ENCODE measurements at places on chromosomes 13 and 19.

GRCh38 chr13:104045907-104046306, 979.7 kb upstream of the SLC10A2 start:
- DNase-seq, result no peak

GRCh38 chr19:53131085-53131590, 1.6 kb downstream of the ZNF415 start:
- DNase-seq, result no peak

- no peak for DNase-seq
Measured at GRCh38 chr19:19750842-19751790, 18.2 kb upstream of the ZNF14 start.

DNA sequence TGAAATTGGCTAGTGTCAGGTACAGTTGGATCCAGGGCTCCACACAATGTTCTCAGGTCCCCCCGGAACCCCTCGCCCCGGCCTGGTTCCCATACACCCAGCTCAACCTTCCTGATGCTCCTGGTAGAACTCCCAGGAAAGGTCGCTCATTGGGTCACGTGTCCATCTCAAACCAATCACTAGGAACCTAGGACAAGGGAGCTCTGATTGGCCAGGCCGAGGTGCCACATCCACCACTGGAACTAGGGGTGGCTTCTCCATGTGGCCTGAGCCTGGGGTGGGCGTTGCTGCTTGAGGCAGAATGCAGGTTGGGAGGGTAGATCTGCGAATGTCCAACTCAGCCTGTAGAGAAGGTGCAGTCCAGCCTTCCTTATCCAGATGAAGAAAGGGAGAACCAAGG, 6.9 kb upstream of the MEF2B start:
- no peak for DNase-seq

- DNase-seq, result no peak
Measured at GRCh38 chr13:29227576-29227975, 367.9 kb downstream of the SLC7A1 start.

All from AG04449 (cell line).